Activated T-helper 9 cell treated with anti-CD3 and anti-CD28 coated beads, Interleukin-2, amount 50 U/mL, for 16 hours (primary cell): ENCODE measurements at places on chromosomes 2 and 18.

DNA sequence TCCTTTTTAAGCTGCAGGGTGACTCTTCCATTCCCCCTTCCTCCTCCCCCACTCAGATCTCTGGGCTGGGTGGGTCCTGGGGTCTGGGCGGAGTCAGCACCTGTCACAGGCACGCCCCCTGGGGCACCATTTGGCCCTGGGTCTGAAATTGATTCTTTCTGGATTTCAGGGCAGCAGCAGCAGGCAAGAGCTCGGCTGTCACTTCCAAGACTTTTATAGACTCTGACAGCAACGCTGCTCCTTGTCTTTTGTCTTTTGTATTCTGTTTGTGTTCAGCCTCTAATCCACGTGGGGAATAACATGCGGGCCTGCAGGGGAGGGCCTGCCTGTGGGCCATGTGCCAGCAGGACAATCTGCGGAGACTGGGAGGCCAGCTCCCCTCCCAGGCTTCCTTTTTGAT, 3.9 kb downstream of the BOD1L2 start:
- no peak for DNase-seq

DNA sequence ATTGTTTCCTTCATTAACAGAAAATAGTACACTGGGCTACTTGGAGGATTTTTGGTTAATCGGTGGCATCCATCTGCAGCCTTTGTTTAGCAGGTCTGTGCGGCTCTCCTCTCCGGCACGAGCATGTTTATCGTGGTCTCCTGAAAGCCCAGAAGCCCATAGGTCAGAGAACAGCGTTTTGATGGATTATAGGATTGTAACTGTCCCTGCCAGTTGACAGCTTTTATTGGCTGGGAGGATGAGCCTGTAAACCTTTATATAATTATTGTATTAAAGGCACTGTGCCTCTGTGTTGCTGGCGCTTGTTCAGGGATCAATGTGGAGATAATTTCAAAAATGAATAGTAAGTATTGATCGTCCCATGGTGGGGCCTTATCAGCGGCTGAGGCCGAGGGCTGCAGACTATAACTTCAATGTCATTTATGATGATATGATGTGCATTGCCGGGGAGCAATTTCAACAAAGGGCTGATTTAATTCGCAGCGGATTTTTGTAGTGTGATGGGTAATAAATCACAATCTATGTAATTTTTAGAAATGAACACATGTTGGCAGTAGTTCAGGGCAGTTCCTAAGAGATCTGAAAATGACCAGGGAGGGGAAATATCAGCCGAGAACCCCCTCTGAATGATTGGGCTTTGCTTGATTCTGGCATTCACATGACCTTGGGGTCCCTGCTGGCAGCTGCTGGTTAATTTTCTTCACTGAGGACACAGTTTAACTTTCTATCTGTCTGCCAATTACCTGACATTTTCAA, 736.1 kb downstream of the GALR1 start:
- no peak for DNase-seq

DNA sequence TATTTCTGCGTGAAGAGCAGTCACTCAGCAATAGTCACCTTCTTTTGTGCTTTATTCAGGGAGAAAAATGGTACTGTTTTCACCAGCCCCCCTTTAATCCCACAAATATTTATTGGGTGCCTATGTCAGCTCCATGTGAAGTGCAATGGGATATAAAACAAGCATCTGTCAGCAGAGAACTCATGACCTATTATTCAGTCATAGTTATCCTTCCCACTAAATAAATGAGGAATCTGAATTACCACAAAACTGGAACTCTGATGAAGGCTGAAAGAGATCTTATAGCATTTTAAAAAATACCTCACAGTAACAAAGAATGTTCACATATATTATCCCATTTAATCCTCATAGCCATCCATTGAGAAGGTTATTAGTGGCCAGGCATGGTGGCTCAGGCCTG, 45.8 kb downstream of the DHX57 start:
- DNase-seq = no peak

- DNase-seq = no peak
These were observed 55.2 kb downstream of the TMEM247 start for GRCh38 chr2:46534589-46534988.

DNA sequence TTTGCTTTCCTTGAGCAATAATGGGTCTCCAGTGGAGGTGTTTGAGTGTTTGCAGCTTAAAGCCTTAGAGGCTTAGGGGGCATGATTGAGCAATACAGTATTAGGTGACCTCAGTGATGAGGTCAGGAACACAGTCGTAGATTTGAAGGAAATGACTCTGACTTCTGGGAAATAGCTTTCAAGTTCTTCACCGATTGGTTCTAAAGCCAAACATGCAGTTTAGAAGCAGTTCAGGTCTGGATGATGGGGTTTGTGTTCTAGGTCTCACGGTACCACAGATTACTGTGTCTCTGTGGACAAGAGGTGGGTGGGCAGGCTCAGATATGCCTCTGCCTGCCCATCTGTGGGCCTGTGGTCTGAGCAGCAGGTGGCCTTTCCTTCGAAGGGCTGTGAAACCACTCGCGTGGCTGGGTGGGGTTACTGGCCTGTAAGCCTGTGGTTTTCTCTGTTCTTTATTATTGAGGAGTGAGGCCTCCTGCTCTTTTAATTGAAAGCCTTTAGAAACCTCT, 7.8 kb downstream of the MTHFD2 start:
- DNase-seq = no peak

DNA sequence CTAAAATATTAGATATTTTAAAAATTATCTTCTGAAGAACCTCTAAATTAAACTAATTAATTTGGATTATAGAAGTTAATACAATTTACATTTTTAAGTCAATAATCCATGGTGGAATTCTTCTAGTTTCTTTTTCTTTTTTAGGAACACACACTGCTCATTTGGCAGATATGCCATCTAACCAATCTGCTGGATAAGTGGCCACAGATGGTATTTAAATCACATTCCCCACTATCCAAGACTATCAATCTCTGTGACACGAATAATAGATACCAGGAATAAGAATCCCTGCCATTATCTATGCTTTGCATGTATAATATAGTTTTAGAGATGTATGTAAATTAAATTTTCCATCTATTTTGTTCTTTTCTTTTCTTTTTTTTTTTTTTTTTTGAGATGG, 58.5 kb downstream of the CABYR start:
- DNase-seq = no peak

- DNase-seq = no peak
These were observed 1.1 kb downstream of the ITGAV start for GRCh38 chr2:186590759-186591505.

DNA sequence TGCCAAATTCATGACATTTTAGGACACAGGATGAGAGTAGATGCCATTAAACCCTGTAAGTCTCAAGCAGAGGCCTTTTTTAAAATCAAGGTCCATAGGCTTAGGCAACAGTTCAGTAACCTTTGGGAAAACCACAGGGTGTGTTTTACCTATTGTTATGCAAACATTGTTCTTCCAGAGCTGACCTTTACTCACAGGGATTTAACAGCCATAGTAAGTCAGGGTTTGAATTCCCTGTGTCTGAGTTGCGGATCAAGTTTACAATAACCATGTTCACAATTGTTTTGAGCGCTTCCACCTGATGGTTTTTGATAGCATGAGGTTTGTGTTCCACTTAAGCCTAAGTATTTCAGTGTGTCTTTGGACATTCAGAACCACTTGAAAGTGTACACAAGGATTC, 160.1 kb upstream of the BOD1L2 start:
- no peak for DNase-seq

- no peak for DNase-seq
These were observed 65.3 kb downstream of the TNS1 start for GRCh38 chr2:217937446-217937845.

- no peak for DNase-seq
These were observed 4.4 kb downstream of the BCS1L start for GRCh38 chr2:218663901-218664300.

- no peak for DNase-seq
These were observed 365.3 kb downstream of the TDRD15 start for GRCh38 chr2:21489080-21489479.

DNA sequence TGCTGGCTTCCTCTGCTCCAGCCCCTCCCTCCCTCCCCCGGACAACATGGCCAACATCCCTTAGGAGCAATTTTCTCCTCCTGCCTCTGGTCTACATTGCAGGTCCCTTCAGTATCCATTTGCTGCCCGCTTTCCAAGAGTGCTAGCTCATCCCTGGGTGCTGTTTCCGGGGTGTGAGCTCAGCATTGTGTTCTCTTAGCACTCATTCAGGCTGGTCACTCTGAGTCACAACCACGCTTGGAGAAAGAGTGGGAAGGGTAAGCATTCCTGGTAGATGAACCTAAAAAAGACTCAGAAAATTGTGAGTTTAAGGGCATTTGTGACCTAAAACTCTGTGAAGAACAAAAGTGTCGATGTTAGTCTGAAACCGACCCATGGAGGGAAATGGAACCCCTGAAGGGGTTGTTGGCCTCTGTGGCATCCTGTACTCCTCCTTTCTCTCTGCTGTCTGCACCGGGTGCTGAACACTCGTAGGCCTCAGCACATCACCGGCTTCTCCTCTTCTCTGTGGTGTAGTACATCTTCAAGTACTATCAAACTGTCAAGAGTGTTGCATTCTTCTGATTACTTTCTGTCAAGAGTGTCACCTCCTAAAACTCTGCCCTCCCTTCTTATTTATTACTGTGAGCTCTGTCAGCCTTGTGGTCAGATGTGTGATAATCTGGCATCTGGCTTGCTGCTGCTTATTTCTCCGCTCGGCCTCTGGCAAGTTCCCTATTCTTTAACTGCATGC, 73.0 kb downstream of the CTNNA2 start:
- DNase-seq = no peak

GRCh38 chr18:70200286-70200685, 5.2 kb downstream of the RTTN start:
- DNase-seq = no peak

DNA sequence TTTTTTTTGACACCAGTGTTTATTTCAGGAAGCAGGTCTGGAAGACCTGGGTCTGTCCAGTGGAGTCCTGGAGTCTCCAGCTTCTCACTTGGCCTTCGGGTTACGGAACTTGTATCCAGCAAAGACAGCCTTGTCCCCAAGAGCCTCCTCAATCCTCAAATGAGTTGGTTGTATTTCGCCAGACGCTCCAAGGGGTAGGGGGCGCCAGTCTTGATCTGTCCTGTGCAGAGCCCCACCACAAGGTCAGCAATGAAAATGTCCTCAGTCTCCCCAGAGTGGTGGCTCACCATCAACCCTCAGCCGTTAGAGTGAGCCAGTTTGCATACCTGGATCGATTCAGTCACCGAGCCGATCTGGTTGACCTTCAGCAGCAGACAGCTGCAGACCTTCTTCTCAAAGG, 21.9 kb downstream of the ASXL2 start:
- DNase-seq = no peak

GRCh38 chr18:26764586-26764985, 100.9 kb downstream of the AQP4 start:
- DNase-seq = no peak

DNA sequence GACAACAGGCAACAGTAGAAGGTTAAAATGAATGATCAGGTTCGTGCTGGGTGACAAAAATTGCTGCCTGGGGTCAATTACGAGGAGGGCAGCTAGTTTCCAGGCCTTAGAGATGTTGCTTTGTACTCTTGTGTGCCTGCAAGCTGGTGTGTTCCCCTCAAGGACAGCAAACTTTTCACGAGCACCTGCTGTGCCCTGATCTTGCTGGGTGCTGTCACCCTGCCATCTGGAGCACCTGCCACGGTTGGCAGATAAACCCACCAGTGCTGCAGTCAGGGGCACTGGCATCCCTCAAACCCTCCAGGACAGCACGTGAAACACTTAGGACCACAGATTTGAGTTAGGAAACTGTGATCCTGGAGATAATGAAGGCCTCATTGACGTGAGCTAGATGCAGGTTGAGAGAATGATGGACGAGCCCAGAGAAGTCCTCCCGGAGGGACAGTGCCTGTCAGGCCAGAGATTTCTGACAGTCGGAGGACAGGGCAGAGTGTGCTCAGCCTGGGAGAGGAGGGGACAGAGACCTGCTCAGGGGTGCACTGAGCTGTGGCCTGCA, 104.3 kb upstream of the RAB12 start:
- no peak for DNase-seq

GRCh38 chr2:219739066-219739465, 111.6 kb downstream of the SLC4A3 start:
- no peak for DNase-seq

- DNase-seq = no peak
These were observed 7.4 kb upstream of the ANKRD62 start for GRCh38 chr18:12086249-12086648.

DNA sequence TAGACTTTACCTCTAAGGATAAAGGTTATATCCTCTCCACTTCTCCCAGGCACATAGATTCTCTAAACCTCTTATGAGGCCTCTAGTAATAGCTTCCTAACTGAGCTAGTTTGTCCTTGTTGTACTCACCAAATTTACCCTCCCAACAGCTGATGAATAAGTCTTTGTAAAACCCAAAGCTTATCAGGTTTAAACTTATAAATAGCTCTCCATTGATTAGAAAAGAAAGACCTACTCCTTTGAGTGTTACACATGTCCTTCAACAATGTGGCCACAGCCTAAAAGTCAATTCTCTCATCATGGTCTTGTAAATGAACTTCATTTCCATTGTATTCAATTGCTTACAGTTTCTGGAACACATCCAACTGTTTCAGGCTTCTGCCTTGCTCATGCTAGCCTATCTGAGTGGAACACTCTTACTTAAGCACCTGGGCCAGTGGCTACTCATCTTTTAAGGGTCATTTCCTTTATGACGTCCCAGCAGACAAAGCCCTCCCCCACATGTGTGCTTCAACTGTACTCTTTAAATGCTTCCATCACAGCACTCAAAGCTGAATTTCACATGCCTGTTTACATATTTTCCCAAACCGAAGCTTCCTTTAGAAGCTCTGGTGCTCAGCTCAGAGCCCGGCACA, 131.6 kb downstream of the CDH2 start:
- no peak for DNase-seq

- no peak for DNase-seq
These were observed 597.5 kb upstream of the NRXN1 start for GRCh38 chr2:51629406-51629805.

DNA sequence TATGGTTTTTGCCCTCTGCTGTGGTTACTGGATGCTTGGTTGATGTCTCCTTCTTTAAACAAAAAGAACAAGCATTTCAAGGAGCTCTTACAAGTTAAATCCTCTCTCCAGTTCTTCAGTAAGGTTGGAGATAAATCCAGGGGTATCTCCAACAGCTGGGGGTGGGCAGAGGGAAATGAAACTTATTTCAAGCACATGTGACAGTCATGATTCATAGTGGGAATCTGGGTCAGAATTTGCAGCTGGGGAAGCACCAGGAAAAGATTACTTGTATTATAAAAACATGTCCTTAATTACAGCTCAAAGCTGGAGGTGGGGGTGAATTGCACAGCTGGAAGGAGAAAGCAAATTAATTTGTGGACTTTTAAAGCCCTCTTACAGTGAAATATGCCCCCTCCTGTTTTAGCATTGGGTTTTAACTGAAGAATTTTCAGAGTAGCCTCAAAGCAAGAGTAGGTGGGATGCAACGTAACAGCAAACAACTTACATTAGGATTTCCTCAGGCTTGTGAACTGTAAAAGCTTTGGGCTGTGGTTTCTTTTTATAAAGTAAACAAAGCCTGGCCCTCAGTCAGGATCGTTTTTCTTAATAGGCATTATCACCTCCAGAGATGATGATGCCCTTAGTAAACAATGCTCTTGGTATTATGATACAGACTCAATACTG, 596.4 kb downstream of the NYAP2 start:
- no peak for DNase-seq

GRCh38 chr2:172437419-172438341, 10.3 kb downstream of the ITGA6 start:
- peak; percentile 48 for DNase-seq

GRCh38 chr2:173347305-173348168, 7.1 kb upstream of the CDCA7 start:
- no peak for DNase-seq
